ENCODE measurements at places on chromosomes 7 and 10.

GRCh38 chr10:14688606-14689005, 86.1 kb downstream of the FAM107B start:
- no peak for DNase-seq

- no peak for DNase-seq
Measured at GRCh38 chr7:42222125-42222524, 14.9 kb downstream of the GLI3 start.

GRCh38 chr7:5541087-5541992, 117.7 kb upstream of the TNRC18 start:
- DNase-seq, result no peak

DNA sequence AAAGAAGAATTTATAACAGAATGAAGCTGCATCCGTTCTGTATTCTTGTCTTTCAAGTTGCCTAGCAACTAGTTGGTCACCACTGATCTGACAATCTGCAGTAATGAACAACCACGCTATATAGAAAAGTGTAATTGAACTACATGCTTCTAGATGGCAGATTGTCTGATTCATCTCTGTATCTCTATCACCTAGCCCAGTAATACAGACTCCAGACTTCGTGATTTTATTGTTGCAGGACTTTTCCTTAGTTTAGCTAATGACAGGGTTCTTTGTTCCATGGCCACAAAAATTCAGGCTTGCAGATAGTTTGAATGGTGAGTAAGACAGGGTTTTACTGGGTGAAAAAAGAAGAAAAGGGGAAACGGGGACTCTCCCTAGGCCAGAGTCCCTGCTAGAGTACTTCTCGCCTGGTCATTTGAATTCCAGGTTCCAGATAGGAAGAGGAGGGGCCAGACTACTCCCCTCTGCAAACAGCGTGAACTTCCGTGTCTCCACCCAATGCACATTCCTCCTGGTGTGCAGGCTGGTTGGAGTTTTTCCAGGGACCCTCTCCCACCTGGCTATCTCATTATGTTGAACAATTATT, 45.9 kb downstream of the COL1A2 start:
- no peak for DNase-seq

DNA sequence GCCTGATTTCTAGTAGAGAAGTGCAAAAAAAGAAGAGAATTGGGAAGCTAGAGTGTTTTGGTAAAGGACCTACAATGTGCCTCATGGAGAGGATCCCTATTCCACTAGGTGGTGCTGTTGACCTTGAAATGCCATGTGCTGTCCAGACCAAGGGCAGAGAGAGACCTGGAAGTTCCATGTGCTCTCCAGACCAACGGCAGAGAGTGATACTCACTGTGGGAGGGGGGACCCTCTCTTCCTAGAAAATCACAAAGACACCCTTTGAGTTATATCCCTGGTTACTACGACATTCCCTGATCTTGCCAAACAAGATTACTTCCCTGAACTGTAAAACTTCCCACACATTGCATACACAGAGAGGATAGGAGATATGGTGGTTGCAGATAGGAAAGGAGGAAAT, 212.7 kb upstream of the ZNF804B start:
- no peak for DNase-seq

DNA sequence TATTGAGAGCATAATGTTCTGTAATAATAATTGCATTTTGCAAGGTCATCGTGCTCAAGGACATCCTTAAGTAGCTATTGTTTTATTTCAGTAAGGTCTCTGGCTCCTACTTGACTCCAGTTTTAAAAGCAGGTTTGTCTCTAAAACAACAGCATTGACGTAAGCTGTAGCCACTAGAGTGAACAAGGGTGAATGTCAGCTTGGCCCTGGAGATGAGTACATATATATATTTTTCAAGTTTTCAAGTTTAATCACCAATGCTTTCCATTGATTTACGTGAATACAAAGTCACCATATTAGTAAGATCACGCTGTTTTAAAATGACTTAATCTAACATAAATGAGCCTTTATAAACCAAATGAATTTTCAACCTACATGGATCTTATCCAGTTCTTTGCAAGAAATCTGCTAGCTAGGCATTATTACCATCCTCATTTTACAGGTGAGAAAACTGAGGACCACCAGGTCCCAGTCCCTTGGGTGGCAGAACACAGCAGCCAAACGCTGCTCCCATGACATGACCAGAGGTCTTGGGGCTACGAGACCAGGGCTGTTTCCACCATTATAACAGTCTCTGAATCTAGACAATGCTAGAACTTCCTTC, 57.2 kb upstream of the ELMO1 start:
- no peak for DNase-seq

GRCh38 chr7:22219739-22220493, 137.0 kb downstream of the RAPGEF5 start:
- no peak for DNase-seq

DNA sequence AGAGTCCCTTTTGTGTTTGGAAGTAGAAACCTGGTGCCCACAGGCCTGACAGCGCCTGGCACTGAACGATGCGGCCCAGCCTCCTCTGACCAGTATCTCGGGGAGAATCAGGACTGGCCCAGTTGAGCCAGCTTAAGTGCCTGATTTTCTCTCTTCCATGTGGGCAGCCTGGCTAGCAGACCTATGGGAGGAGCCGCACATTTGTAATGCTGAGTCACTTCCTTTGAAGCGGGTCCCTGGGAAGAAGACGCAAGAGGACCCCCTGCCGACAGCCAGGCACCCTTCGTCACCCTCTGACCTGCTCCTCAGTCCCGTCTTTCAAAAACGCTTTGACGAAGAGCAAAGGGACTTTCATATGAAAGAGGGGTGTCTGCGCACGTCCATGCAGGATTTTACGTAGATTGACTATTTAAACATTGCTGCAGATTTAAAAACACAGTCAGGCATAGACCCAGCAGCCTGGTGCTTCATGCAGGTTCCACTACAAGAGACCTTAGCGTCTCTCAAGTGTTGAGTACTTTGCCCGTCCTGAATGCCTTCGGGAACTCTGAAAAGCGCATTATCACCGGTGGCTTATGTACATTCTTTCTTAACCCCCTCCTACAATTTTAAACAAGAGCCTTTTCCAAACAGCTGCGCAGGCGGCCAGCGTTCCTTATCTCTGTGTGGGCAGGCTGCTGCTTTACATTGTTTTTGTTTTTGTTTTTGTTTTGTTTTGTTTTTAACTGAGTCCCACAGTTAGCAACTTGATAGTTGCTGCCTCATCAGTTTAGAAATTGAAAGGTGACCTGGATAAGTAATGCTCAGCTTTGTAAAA, 36.5 kb upstream of the AP5Z1 start:
- DNase-seq, result no peak

- DNase-seq, result no peak
Measured at GRCh38 chr10:15316145-15316544, 54.9 kb downstream of the FAM171A1 start.

DNA sequence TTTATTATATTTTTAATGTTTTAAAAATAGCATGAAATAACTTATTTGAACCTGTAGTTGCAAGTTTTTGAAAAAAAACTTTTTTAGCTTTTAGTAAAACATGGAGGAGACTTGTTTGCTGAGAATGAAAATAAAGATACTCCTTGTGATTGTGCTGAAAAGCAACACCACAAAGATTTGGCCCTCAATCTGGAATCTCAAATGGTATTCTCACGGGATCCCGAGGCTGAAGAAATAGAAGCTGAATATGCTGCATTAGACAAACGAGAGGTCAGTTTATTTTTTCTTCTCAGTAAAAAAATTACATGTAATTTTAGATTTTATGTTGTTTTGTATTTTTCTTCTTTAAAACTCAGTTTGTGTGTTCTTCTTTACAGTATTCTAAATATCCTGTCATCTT, 73.5 kb downstream of the ANKIB1 start:
- DNase-seq, result no peak

DNA sequence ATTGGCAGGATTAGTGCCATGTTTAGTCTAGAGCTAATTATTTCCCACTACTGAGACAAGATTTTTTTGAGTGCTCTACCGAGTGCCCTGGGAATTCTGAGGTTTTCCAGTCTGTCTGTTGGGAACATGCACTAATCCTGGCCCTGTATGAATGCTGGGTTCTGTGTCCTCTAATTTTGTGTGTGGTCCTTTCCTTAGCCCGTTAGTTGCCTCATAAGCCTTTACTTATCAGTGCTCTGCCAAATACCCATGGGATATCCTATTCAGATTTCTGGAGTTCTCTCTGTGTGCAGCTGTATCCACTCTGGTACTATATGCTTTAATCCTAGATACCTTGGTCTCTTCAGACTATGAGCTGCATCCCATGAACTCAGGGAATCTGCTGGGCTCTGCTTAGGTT, 13.1 kb downstream of the CSGALNACT2 start:
- DNase-seq, result no peak

- DNase-seq, result no peak
Measured at GRCh38 chr10:115093286-115093775, at the start of gene ATRNL1. Gene ATRNL1, plus strand, starts transcription at chr10:115093365. Its CDS starts 386 bp downstream, at chr10:115093751.

DNA sequence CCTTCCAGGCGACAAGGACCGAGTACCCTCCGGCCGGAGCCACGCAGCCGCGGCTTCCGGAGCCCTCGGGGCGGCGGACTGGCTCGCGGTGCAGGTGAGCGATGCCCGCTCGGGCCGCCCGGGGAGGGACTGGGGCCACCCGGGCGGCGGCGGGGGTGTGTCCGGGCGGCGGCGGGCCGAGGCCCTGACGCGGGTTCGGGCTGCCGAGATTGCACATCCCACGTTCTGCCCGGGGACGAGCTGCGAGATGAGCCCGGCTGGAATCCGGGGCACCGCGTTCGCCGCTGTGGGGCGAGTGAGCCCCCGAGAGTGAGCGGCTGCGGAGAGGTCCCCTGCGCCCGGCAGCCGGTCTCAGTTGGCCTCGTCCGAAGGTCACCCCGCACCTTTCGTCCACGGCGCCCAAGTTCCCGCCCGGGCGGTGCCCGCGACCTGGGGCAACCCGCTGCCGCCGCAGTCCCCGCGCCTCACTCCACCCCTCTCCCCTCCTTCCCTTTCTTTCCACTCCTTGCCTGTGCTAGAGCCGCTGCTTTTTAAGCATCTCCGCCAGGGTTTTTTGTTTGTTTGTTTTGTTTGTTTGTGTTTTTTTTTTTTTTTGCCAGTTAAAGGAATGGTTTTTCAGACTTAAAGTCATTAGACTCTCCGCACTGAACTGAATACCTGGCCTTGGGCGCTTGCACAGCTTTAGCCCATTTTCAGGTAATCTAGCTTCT, 515 bp downstream of the RALA start:
- DNase-seq, result no peak

DNA sequence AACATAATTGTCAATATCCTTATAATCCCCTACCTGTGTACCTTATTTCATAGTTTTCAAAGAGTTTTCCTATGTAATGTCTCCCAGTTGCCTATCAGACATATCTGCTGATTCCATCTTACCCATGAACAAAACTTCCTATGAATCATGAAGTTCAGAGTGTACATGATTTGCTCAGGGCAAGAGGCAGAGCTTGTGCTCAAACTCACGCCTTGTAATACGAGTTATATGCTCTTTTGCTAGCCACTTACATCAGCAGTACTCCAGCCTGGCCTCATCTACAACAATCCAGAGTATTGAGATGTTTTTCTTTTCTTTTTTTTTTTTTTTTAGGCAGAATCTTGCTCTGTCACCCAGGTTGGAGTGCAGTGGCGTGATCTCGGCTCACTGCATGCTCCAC, 11.8 kb downstream of the PKD2L1 start:
- no peak for DNase-seq

DNA sequence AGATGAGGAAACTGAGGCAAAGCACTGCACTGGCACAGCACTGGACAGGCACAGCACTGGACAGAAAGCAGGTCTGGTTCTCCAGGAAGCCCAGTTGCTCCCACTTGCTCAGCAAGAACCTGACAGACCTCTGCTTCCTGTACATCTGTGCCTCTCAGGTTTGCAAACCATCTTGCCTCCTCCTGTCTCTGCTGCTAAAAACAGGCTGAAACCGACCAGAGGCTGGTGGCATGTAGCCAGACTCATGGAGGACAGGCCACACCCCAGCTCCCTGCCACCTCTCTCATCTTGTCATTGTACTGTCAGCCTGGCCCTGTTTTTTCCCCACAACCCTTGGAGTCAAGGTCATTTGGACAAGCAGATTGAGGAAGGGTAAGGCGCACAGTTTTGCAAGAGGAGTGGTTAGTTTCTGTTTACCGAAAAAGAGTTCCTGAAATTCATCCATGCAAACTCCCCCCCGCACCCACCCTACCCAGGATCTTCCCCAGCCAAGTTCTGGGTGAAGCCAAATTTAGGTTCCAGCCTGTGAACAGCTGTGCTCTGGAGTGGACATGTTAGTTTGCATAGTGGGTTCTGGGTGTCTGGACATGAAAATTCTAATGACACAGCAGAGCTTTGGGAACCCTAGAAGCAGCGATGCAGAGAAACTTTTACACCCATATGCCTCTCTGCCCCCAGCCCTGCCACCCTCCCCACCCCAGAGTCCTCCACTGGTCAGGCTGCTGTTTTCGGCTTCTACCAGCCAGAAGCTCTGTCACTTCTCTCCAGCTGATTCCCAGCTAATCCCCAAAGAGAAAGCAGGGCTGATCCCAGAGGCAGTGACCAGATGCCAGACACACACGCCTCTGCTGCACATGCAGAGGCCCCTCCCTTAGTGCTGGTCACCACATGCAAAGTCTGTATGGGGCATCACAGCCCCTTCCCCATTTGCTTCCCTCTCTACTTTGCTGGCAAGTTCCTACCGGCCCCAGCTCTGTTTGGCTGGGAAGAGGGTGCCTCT, 8.5 kb upstream of the C10orf105 start:
- DNase-seq, result no peak

DNA sequence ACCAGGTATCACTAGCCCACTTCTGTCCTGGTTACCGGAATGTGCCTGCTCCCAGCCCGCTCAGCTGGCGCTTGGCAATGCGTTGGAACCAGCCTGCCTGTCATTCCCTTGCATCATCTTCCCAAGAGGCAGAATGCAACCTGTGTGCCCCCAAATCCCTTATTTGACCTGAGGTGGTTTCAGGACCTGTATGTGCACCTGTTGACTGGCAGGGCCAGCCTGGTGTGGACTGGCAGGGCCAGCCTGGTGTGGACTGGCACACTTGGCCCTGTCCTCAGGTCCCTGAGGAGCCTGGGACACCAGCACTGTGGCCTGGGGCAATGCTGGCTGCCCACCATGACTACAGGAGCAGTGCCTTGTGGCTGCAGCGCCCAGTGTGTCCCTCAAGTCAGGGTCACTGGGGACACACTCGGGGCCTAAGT, 38.2 kb downstream of the ZNF467 start:
- no peak for DNase-seq

DNA sequence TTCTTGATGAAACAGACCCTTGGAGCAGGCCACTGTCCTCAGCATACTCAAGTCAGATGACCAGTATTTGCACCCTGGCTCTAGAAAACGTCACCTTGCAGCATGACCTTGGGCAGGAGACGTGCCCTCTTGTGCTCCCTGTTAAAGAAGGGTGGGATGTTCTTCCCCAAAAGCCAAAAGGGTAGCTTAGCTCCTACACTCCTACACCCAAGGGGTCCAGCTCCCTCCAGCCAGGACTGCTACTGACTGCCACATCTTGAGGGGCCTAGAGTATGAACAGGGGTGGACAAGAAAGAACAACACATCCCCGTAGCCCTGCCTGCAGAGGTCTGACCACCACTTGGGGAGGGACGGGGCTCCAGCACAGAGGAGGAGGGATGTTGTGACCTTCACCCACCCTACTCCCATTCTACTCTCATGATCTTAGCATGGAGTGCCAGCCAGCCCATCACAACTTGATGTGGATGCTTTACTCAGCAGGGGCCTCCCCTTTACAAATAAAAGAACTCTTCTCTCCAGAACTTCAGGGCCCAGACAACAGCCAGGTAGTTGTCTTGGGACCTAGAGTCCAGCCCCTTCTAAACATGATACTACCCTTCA, 165.3 kb upstream of the ZMIZ1 start:
- no peak for DNase-seq

Measured in stimulated activated CD8-positive, alpha-beta memory T cell treated with anti-CD3 and anti-CD28 coated beads, Interleukin-15, amount 100 ng/mL, for 1 hour (primary cell).